ENCODE measurements at places on chromosomes 5 and 9. TPM values are rescaled to one million over a fixed set of nuclear protein-coding genes. Genes with fewer than 3 reads are reported as not detected.

PDLIM4 gene
- 66.3 TPM for total RNA-seq

LHX3 gene
- total RNA-seq, result not detected

DNA sequence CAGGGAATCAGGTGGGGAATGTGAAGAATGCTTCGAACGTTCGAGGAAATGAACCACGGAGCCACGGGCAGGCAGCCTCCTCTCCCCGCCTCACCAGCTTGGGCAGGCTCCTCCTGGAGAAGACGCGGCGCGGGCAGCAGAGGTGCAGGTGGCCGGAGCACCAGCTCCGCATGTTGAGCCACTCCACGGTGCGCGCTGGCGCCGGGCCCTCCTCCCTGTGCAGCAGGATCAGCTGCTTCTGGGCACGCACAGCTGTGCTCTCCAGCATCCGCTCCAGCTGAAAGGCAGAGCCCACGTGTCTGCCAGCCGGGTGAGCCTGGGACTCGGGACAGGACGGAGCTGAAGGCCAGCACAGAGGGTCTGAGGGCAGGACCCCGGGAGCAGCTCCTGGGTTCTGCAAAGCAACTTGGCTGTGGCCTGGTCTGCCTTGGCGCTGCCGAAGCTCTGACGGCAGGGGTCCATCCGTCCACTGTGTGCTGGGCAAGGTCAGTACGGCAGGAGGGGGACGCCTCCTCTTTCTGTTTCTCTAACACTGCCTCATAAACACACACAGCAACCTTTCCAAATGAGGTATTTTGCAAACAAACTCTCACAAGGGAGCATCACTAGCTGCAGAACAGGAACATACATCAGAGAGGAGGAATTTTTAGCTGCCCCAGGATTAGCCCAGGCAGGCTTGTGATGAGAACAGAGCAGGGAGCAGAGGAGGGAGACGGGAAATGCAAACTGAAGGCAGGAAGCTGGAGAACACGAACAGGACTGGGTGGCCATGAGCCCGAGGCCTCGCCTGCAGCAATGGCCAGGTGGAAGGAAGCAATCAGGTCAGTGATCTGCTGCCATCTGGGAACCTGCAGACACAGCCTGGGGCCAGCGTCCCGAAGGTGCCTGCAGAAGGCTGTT, 20.1 kb upstream of the NSMF start:
- peaks cover 15% of the 10 kb centered on the region for H3K4me1 ChIP-seq
- DNase-seq, result peak; percentile 81
- no peaks in the 10 kb centered on the region for H3K36me3 ChIP-seq

DNA sequence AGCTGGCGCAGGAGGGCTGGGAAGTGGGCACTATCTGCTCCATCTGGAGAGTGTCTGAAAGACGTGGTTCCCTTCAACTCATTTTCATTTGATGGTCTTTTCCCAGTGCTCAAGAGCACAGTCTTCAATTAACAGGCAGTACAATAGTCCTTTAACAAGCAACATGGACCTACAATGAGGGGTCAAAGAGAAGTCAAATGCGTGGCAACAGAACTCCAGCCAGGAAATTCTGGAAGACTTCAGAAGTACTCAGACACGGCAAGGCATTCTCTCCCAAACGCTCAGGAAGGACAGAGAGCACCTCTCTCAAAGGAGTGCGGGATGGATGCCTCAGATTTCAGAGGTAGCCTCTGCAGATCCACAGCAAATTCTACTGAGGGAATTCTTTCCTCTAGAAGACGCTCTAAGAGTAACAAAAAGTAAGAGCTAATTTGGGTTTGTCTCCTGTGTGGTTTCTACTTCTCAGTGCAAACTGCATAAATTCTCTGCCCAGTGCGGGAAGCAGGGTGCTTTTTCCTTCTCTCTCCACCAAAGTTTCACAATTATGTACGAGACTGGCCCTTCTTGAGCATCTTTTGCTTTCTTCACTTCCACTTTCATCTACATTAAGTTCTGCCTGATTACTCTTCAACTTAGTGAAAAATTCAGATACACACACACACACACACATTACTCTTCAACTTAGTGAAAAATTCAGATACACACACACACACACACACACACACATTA, 56.4 kb downstream of the LHFPL2 start:
- no peak for DNase-seq
- no peaks in the 10 kb centered on the region for H3K27me3 ChIP-seq
- no peaks in the 10 kb centered on the region for H3K36me3 ChIP-seq
- H3K4me1 ChIP-seq, result peaks cover 38% of the 10 kb centered on the region
- no peak overlapping the region for H3K4me3 ChIP-seq
- H3K27ac ChIP-seq, result no peak overlapping the region

- H3K4me3 ChIP-seq, result no peak overlapping the region
- 0 out of 2 replicates have a peak, but pooled peaks cover 2% of the 10 kb centered on the region for H3K4me1 ChIP-seq
- H3K36me3 ChIP-seq, result no peaks in the 10 kb centered on the region
- no peak for DNase-seq
- H3K27ac ChIP-seq, result no peak overlapping the region
- no peaks in the 10 kb centered on the region for H3K27me3 ChIP-seq
Measured at GRCh38 chr9:79060766-79061165, 511.0 kb upstream of the TLE4 start.

- H3K4me1 ChIP-seq, result no peaks in the 10 kb centered on the region
- no peaks in the 10 kb centered on the region for H3K27me3 ChIP-seq
- no peak overlapping the region for H3K4me3 ChIP-seq
Measured at GRCh38 chr9:76732341-76732958, 31.8 kb upstream of the PCA3 start.

DNA sequence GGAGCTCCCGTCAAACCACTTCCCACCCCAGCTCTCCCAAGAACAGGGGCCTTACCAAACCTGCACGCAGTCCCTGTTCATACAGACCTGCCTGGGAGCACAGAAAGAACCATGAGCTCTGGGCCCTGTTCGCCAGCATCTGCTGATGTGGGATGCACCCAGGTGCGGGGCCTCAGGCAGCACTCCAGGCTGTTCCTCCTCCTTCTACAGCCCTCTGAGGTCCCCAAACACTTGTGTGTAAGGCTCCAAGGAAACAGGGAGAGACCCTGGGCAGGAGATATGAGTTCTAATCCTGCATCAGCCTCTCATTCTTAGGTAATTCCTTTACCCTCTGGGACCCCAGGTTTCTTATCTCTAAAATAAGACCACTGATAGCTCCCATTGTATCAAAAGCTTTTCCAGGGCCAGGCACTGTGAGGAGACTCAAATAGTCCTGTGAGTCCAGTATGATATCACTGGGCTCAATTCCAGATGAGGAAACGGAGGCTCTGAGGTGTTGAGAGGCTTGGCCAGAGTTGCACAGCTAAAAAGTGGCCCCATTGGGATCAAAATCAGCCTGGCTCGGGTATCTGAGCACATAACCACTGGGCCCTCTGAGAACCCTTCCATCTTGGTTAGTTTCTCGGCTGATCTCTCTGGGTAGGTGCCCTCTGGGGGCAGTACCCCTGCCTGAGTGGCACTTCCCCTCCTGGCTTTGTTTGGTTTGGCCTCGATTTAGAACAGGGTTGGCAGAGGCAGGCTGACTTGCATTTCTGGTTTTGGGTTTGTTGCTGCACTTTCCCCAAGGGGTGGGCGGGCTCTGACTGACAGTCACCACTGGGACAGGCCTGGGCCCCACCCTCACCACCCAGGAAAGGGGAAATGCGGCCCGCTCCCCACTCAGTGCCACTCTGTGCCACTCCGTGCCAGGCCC, 116.8 kb downstream of the RGS3 start:
- H3K27me3 ChIP-seq, result no peaks in the 10 kb centered on the region
- peak; percentile 86 for DNase-seq
- H3K4me3 ChIP-seq, result no peak overlapping the region
- peak overlapping the region; percentile 97 for H3K27ac ChIP-seq
- H3K4me1 ChIP-seq, result peaks cover 45% of the 10 kb centered on the region

DNA sequence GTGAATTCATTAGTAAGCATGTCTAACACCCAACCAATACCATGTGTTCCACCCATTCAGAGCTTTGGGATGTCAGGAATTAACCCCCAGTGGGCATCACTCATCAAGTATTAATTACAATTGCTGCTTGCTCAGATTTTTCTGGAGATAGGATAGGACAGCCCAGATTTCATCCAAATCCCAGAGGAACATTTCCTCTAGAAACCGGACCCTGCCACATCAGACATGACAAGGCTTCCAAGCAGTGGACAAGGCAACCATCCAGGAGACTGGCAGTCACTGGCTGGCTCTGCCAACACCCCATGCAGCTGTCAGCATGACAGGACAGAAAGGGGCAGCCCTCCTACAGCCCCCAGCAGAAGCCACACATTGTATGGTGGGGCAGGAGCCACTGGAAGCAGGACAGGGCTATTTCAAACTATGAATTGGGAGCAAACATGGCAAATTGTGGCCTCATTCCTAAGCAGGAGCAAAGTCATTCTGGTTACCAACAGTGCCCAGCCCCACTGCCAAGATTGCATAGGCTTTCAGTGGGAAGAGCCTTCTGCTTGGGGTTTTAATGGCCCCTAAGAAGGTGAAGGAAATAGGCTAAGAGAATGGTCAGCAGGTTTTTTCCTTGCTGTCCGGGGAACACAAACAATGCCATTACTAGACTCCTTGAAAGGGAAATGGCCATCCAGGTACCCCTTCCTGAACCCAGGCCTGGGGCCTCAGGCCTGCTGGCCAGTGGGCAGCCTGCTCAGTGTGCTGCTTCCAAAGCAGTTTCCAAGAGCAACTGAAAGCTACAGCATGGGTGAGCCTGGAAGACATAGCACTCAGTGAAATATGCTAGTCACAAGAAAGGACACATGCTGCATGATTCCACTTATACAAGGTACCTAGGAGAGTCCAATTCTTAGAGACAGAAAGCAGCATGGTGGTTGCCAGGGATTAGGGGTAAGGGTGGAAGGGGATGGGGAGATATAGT, 294.7 kb upstream of the SLC30A5 start:
- DNase-seq, result no peak
- no peaks in the 10 kb centered on the region for H3K36me3 ChIP-seq
- no peaks in the 10 kb centered on the region for H3K27me3 ChIP-seq
- H3K4me3 ChIP-seq, result no peak overlapping the region
- H3K27ac ChIP-seq, result no peak overlapping the region

DNA sequence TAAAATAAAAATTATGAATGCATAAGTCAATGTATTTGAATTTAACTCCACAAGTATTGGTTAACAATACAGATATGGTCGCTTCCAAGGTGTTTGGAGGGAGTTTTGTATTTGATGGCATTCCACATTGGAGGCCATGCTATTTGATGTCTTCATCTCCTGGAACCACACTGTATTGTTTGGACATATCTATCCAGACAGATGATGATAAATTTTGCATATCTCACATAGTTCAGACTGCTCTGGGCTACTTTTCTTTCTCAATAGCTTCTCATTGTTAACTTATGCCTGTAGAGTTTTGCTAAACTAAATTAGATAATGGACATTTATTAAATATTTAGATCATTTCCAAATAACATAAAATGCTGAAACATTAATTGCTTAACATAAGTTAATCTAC, 58.0 kb downstream of the CDKN2A start:
- no peak overlapping the region for H3K27ac ChIP-seq
- H3K36me3 ChIP-seq, result no peaks in the 10 kb centered on the region
- no peak for DNase-seq
- no peak overlapping the region for H3K4me3 ChIP-seq
- H3K27me3 ChIP-seq, result no peaks in the 10 kb centered on the region

DNA sequence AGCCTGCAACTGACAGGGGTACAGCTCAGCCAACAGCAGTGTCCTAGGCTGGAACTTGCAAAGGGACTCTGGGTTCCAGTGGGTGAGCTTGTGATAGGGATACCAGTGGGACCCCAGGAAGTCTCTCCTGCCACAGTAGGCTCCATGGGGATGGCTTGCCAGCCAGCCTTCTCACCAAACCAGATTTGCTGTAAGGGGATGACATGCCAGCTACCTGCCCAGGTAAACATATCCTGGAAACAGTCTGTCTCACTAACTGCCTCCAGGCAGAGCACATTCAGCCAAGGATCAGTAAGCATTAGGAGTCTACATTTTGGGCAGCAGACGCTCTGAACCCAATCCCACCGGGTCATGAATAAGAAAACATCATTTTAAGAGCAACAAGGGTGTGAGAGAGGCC, 49.9 kb downstream of the SIL1 start:
- no peaks in the 10 kb centered on the region for H3K4me1 ChIP-seq
- no peaks in the 10 kb centered on the region for H3K27me3 ChIP-seq
- DNase-seq, result no peak

GRCh38 chr5:54861212-54861894, 124.0 kb downstream of the ESM1 start:
- H3K27me3 ChIP-seq, result no peaks in the 10 kb centered on the region
- H3K27ac ChIP-seq, result no peak overlapping the region
- H3K36me3 ChIP-seq, result no peaks in the 10 kb centered on the region
- DNase-seq, result no peak
- no peak overlapping the region for H3K4me3 ChIP-seq

- H3K36me3 ChIP-seq, result no peaks in the 10 kb centered on the region
- peaks cover 3% of the 10 kb centered on the region for H3K4me1 ChIP-seq
- DNase-seq, result no peak
- no peak overlapping the region for H3K27ac ChIP-seq
- H3K4me3 ChIP-seq, result peak overlapping the region; percentile 76
Measured at GRCh38 chr9:130715270-130715669, 21.7 kb downstream of the EXOSC2 start.

- H3K4me1 ChIP-seq, result peaks cover 34% of the 10 kb centered on the region
- peak overlapping the region; percentile 74 for H3K27ac ChIP-seq
- H3K4me3 ChIP-seq, result no peak overlapping the region
- peak; percentile 73 for DNase-seq
Measured at GRCh38 chr5:136042665-136043121, 13.9 kb downstream of the TGFBI start.

DNA sequence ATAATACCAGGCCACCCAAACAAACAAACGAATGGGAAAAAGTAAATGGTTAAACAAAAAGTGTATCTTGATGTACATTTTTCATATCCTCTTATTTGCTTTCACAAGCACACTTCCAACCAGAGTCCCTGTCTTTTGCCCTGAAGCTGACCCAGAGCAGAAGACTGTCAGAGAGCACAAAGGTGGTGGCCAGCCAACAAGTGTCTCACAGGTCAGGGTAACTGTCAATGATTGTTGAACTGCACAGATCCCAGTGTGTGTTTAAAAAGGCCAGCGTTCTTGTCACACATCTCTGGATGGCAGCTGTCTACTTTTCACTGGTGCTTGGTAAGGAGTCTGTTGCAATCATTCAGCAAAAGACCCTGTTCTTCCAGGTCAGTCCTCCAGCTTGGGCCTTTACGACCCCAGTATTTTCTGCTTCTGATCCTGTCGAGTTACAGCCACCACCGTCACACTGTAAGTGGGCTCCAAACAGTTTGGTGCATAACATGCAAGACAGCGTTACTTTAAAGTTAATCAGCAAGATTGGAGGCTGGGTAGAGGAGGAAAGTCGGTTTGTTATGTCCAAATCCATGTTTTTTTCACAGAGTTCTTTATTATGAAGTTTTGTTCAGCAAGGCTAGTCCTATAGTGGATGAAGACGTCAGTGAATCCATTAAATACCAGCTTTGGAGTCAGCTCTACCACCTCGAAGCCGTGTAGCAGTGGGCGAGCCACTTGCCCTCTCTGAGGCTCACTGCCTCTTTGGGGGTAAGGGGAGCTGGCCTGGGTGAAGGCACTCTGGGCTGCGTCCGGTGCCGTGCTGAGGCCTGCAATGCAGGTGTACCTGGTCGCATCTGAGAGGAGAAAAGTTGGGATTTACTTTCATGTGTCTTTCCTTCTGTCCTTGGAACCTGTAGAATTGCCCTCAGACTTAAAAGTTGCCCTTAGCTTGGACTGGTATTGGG, 265.7 kb downstream of the AOPEP start:
- H3K4me3 ChIP-seq, result no peak overlapping the region
- no peak overlapping the region for H3K27ac ChIP-seq
- no peak for DNase-seq
- H3K27me3 ChIP-seq, result no peaks in the 10 kb centered on the region
- no peaks in the 10 kb centered on the region for H3K36me3 ChIP-seq
- H3K4me1 ChIP-seq, result peaks cover 20% of the 10 kb centered on the region
